ENCODE measurements at places on chromosomes 11 and 22.
A peak's percentile ranks its signal among the peaks of the same experiment; 100 is the strongest.

DNA sequence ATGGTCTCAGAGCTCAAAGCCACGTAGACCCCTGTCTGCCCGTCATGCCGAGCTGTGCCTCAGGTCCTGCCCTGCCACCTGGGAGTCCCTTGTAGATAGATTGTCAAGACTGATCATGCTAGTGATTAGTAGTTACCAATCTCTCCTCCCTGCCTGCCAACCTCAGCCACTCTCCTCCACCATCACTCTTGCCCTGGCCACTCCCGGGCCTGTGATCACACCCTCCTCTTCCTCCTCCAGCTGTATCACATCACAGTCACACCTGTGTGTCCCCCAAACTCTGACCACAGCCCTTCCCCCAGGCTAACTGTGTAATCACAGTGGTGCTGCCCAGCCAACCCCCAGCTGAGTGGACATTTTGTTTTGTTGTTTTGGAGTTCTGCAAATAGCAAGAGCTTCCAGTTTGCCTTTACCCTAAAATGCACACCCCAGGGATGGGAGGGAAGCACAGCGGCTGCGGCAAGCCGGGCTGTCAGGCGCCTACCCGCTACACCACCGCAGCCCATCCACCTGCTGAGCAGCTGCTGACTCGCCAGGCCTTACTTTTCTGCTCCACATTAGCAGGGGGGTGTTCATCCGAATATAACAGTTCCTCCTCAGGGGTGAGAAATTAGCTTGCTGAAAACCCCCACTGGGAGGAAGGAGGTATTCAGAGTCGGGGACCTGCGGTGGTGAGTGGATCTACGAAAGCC lies 45.8 kb downstream of the LRFN4 start:
- no peak for DNase-seq

GRCh38 chr11:16311831-16312230 lies 44.5 kb downstream of the SOX6 start:
- DNase-seq: no peak

DNA sequence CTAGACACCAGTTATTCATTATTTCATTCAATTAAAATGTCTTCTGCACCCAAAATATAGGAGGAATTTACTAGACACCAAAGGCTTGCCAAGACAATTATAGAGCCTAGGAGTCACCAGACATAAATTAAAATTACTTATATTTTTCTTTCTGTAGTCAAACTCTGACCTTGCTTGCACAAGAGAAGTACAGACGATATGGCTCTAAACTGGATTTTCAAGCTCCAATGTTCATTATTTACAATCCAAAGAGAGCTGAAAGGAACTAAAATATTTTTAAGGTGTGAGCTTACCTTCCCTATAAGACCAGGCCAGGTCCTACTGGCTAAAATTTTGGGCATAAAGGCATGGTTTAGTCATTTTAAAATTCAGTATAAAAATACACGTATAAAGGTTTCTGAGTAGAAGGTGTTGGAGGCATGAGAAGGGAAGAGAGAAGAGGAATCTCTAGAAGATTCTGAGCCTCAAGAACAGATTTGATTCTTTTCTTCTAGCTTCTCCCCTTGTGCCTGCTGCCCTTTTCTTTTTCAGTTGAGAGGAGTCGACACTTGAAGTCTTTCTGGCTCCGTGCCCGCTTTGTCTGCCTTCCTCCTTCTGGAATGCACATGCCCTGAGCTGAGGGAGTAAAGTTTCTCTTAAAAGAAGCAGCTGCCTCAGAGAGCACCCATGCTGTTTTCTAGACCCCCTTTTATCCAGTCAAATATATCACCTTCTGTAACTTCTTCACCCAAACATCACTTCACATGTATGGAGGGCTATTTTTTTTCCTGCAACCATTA lies 13.5 kb downstream of the C11orf97 start:
- no peak for DNase-seq

DNA sequence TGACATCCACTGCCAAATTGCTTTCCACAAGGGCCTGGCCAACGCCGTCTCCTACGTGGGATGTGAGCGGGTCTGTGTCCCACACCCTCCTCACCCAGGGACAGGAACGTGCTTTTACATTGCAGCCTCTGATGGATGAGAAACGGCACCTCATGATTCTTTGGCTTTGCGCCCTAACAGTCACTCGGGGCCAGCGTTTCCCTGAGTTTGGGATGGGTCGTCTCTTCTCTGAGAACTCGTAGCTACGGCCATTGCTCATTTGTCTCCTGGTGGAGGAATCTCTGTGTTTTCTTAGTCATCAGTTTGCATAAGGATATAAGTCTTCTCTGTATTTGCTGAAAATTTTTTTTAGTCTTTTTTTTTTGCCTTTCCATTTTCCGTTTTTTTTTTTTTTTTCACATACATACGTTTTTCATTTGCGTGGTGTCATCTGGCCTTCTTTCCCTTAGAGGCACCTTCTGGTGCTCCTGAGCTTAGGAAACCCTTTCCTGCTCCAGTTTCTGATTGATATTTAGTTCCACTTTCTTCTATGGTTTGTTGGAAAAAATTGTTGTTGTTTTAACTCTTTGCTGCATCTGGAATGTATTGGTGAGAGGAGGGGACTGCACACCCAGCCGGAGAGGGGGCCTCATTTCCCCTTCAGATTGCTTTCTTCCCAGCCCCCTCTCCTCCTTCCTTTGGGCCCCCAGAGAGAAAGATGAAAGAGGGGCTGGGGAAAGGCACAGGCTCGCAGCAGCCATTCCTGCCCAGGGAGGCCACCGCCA lies 12.0 kb downstream of the TNNT3 start:
- DNase-seq: no peak

DNA sequence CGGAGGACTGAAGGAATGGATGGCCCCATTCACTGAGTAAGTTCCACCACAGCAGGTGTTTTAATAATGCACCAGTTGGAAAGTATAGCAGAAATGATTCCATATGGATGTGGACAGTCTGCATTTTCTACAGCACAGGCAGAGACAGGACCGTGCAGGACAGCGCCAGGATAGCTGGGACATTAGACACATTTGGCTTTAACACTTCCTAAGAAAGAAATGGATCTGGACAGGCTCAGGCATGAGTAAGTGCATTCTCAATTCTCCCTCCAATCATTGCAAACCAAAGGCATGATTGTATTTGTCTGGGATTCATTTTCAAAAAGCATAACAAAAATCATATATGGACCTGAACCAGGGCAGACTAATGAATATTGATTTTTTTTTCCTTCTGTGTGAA lies 233.0 kb upstream of the POU2AF2 start:
- DNase-seq: no peak

- no peak for DNase-seq
Observed at GRCh38 chr11:95912902-95913560, 10.9 kb downstream of the MTMR2 start.

DNA sequence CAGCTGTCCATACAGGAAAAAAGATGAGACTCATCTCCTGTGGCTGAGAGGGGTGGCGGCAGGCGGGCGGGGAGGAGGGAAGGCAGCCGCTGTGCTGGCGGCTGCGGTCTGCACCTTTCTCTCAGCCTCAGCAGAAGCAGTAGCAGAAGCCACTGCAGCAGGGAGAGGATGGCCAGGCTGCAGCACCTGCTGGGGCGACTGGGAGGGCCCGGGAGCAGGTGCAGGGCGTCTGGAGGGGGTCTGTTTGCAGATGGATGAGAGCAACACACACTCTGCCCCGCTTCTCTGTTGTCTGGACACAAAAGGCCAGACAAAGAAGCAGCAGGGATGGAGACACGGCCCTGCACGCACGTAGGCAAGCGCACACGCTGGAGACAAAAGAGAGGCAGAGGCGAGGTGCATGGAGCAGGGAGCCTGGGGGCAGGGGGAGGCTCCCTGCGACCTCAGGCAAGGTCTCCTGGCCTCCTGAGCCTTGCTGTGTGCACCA lies 9.3 kb upstream of the MIAT start:
- DNase-seq: peak; percentile 36

- no peak for DNase-seq
Observed at GRCh38 chr11:107202241-107202640, 184.0 kb upstream of the GUCY1A2 start.

DNA sequence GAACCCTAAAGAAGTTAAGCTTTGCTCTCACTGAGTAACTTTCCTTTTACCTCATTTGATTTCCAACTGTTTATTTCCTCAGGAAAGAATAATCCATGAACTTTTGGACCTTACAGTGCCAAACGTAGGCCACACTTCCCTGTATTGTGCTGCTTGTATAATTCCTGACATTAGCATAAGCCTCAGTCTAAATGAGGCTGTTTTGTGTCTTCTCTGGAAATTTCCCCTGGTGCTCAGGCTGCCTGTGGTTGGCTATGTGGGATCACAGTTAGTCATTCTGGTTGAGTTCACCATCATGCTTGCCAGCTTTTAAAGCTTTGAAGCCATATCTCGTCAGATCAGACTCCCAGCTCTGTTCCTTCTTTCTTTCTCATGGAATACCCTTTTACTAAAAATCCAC lies 107.0 kb downstream of the FAM76B start:
- DNase-seq: no peak

- no peak for DNase-seq
Observed at GRCh38 chr22:44594951-44595350, 96.9 kb upstream of the RTL6 start.

DNA sequence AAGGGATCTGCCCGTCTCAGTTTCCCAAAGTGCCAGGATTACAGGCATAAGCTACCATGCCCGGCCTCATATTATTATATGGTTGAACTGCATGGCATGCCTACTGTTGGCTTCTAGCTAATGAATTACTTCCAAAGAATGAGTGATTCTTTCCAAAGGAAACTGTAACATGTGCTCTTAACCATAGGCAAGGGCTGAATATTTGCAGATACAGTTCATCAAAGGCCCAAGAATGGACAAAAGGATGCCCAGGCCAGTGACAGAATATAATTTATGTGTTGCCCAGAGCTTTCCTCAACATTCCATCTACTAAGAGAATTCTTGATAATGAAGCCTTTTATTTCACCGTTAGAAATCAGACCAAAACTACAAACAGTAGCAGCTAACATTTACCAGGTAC lies 27.0 kb upstream of the CCDC89 start:
- no peak for DNase-seq

GRCh38 chr11:20070459-20070858 lies 89.8 kb downstream of the DBX1 start:
- DNase-seq: no peak

- DNase-seq: no peak
Observed at GRCh38 chr11:43558146-43558545, 122.4 kb upstream of the HSD17B12 start.

- DNase-seq: no peak
Observed at GRCh38 chr11:123475469-123475868, 45.4 kb downstream of the GRAMD1B start.

- no peak for DNase-seq
Observed at GRCh38 chr11:121127809-121128208, 26.8 kb downstream of the TECTA start.

GRCh38 chr11:74175920-74176319 lies 4.8 kb downstream of the PPME1 start:
- DNase-seq: no peak

GRCh38 chr11:59962107-59962482 lies 1.7 kb upstream of the OOSP4A start:
- DNase-seq: no peak

- no peak for DNase-seq
Observed at GRCh38 chr11:58731819-58732218, at the start of gene GLYAT. Gene GLYAT (minus strand): TSS chr11:58731943. CDS start chr11:58724496, 7,447 bp downstream.

- DNase-seq: no peak
Observed at GRCh38 chr11:100878474-100878873, 191.4 kb downstream of the ARHGAP42 start.

DNA sequence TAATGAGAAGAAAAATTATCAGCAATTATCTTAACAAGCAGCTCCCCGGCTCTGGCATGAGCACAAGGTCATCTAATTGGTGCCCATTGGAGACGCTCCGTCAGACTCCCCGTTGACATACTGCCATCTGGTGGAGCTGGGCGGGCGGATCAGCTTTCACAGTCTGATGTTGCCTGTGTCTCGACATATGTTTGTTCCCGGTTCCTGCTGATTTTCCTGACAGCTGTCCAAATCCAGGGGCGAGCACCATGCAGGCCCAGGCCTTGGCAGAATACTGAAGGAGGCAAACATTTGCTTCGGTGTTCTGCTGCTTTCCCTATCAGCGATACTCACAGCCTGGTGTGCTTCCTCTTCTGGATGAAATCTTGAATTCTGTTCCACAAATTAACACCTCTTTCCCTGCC lies 43.8 kb upstream of the BARX2 start:
- peak; percentile 53 for DNase-seq

- no peak for DNase-seq
Observed at GRCh38 chr22:29348041-29348440, 32.5 kb upstream of the RASL10A start.

GRCh38 chr11:39442177-39442576 lies 2017.3 kb downstream of the LRRC4C start:
- DNase-seq: no peak

DNA sequence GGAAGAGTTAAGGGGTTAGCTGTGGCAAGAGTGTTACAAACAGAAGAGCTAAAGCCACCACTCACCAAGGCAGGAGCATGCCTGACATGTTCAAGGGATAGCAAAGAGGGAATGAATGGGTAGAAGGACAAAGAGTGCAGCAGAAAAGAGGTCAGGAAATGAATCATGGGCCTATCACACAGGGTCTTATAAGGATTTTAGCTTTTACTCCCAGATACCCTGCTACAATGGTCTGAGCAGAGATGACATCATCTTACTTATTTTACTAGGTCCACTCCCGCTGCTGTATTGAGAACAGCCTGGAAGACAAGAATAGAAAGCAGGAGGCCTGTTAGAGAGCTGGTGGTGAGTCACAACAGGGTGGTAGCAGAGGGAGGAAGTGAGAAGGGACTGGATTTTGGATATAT lies 9.8 kb downstream of the TRAF6 start:
- no peak for DNase-seq

DNA sequence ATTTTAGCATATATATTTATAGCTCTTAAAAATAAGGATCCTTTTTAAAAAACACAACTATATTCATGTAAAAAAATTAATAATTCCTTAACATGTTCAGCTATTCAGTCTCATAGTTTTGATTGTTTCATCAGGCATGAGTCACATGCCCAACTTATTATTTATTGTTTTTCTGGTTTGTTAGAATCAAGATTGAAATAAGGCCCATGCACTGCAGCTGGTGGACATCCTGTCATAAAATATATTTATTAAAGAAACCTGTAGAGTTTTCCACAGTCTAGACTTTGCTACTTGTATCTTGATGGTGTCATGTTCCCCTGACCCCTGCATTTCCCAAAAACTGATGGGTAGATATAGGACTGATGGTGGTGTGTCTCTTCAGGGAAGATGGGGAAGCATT lies 77.4 kb downstream of the PARVA start:
- no peak for DNase-seq

DNA sequence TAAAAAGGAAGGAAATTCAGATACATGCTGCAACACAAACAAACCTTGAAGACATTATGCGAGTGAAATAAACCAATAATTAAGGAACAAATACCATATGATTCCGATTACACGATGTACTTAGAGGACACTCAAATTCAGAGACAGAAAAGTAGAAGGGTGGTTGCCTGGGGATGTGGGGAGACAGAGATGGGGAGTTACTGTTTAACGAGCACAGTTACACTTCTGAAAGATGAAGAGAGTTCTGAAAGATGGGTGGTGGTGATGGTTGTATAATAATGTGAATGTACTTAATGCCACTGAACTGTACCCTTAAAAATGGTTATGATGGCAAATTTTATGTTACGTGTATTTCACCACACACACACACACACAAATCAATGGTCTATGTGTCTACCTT lies 14.7 kb downstream of the ZBTB44 start:
- DNase-seq: no peak

GRCh38 chr22:22357024-22357883 lies 112.7 kb downstream of the VPREB1 start:
- DNase-seq: peak; percentile 69

Measured in activated T-cell treated with anti-CD3 and anti-CD28 coated beads for 1 hour (primary cell).